ENCODE measurements at places on chromosomes 7 and 10.

- no peak for DNase-seq
Measured at GRCh38 chr10:104022026-104022425, 55.1 kb downstream of the SLK start.

DNA sequence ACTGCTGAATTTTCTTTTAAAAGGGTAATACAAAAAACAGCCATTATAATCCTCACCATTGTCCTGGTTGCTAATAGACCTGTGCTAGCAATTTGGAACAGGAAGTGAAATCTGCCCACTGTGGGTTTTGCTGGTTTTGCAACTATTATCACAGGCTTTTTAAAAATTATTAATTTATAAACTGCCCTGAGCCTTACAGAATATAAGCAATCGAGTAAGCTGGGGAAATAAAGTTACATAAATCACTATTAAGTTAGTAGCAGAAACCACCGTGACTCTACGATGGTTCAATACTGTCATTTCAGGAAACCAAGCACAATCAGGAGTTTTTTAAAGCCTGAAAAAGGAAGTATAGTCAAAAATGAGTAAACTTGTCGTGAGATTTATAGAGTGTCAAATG is 62.3 kb downstream of the TMEM26 start:
- no peak for DNase-seq

- DNase-seq, result no peak
Measured at GRCh38 chr7:152336754-152337368, 98.9 kb downstream of the KMT2C start.

- DNase-seq, result no peak
Measured at GRCh38 chr7:46651070-46651469, 730.0 kb upstream of the IGFBP3 start.

- no peak for DNase-seq
Measured at GRCh38 chr7:34417781-34418180, 240.2 kb upstream of the NPSR1 start.

DNA sequence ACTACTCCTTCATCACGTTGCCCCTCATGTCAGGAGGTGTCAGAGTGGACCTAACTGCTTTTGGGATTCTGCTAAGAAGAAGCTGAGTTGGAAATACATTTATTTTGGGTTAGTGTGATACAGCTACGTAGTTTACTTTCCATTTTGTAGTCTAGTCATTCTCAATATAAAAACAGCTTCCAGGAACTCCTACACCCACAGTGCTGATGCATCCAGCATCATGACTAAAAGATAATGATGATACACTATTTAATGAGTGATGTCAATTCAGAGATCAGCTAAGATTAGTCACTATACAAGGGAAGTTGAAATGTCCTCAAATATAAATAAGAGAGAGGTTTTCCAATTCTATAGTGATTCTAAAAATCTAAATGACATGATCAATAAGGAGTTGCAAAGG is 264.2 kb upstream of the SLC26A5 start:
- DNase-seq, result no peak

DNA sequence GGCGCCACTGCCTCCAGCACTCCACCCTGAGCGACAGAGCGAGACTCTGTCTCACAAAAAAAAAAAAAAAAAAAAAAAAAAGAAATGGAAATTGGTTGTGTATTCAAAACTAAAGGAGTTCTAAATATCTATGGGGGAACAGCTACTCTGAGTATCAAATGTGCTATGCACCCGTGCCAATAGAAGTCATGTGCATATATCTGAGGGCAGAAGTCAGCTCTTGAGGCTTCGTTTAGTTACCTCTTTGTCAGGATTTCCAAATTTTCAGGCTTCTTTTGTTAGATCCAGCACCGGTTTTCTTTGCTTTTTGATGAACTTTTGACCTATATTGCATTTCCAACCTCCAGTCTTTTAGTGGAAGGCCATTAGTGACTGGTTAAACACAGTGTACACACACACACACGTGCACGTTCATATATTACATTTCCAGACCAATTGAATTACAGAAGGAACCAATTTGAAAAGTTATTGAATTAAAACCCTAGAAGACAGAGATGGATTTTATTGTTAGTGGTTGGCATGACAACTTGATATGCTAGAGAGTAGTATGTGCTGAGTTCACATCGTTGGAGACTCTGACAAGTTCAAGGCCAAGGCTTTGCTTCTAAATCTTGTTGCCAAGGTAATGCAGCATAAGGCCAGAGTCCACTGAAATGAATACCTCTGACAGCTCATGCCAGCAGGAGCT is 33.1 kb upstream of the ADD3 start:
- DNase-seq, result no peak

DNA sequence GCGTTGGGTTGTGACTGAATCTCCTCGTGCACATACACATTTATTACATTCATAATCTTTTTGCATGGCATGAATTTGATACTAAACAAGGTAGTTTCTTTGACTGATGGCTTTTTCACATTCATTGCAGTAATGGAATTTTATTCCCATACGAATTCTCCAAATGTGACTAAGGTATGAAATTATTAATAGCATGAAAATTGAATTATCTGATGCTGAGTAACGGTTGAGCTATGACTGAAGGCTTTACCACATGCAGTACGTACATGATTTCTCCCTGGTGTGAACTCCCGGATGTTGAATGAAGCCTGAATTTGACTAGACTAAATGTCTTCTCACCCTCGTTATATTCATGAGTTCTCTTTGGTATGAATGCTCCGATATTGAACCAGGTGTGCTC is 104.4 kb upstream of the C1GALT1 start:
- no peak for DNase-seq

DNA sequence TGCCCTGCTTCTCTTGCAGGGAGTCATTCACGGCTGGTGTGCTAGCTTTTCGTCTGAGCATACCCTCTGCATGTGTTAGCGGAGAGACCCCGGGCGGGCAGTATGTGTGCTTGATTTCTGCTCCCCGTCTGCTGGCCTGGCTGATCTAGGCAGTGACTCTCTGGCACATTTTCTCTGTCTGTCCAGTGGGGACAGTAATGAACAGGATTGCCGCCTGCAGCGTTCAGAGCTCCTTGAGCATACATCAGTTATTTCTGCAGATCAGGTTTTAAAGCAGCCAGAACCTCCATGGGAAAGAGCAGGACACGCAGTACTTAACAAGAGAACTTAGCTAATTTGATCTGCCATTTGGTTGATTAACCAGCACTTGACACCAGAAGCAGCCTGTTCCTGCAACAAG is 242.5 kb downstream of the CELF2 start:
- no peak for DNase-seq

DNA sequence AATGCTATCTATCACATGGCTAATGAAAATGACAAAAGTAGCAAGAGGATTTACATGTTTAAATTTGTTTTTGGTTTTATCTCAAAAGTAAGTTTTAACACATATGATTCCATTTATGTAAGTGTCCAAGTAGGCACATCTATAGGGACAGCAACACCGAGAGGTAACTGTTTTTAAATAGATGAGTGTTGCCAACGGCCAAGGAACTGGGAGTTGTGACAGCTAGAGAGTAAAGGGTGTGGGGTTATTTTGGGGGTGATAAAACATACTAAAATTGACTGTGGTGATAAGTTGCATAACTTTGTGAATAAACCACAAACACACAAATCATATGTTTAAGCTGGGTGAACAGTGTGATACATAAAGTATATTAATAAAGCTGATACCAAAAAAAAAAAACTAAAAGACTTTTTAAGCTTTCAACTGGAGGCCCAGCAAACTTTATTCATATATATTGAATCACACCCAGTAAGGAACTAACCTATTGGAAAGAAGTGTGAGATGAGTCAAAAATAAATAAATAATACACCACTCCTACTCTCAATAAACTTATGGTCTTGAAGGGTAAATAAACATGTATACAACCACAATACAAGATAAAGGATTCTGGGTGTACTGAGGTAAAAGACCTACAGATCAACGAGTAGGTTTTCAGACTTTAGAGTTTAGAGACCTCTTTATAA is 33.0 kb downstream of the LRRC72 start:
- DNase-seq, result no peak

DNA sequence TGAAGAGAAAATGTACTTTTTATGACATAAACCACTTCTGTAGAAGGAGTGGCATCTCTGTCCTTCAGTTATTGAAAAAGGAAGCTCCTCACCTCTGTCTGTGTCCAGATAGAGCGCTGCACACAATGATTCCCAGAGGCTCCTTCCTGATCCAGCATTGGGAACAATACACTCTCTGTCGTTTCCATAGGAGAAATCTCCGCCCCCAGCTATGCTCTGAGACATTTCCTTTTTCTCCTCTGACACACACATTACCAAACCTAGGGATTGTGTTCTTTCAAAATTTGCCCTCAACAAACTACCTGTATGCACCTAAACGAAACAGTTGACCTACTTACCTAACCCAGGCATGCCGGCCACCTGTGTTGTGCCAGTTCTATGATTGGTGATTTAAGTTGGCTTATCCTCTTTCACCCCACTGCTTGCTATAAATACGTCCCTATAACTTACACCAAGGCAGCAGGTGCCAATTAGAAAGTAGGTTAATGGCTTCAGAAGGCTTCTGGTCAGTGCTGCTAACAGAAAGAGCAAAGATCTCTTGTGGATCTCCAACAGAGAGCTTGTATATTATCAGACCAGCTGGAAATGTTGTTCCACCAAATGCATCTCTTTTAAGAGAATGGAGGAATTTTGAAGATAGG is 140.1 kb upstream of the JCAD start:
- no peak for DNase-seq

- no peak for DNase-seq
Measured at GRCh38 chr7:132614428-132615318, 38.4 kb upstream of the PLXNA4 start.

DNA sequence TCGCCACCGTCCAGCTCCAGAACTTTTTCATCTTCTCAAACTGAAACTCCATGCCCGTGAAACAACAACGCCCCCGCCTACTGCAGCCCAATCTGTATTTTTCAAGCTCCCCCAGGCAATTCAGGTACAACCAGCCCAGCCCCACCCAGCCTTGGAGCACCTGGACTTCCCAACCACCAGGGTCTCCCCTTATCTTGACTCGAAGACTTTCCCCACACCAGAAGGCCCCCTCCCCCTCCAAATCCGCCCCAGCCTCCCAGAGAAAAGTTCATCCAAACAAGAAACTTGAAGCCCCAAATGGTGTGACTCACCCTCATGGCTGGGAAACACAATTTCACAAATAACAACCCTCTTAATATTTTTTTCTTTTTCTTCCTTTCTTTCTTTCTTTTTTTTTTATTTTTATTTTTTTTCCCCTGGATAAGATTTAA is 10.6 kb downstream of the ZCCHC24 start:
- DNase-seq, result no peak

- no peak for DNase-seq
Measured at GRCh38 chr7:102966465-102966864, 53.7 kb downstream of the LRRC17 start.

- DNase-seq, result no peak
Measured at GRCh38 chr10:44125879-44126278, 259.0 kb downstream of the CXCL12 start.

DNA sequence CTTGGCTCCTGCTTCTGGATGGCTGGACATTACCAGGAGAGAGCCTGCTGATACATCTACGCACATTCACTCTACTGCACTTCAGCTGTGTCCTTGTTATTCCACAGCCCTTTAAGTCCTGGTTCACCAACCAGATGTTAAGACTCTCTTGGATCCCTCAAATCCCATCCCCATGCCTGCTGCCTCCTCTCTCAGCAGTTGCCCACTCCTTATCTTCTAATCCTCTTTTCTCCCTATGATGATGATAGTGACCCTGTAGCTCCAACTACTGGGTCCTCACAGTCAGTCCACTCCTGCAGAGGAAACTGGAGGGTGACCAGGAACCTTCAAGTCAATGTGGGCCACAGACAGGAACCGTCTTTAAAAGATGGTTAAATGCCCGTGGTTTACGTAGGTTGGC is 96.3 kb upstream of the PDCD4 start:
- DNase-seq, result no peak

Measured in NCI-H1436 treated with DMSO at 0.1 percent for 48 hours (cell line).